ENCODE measurements at places on chromosomes 1 and 21.

DNA sequence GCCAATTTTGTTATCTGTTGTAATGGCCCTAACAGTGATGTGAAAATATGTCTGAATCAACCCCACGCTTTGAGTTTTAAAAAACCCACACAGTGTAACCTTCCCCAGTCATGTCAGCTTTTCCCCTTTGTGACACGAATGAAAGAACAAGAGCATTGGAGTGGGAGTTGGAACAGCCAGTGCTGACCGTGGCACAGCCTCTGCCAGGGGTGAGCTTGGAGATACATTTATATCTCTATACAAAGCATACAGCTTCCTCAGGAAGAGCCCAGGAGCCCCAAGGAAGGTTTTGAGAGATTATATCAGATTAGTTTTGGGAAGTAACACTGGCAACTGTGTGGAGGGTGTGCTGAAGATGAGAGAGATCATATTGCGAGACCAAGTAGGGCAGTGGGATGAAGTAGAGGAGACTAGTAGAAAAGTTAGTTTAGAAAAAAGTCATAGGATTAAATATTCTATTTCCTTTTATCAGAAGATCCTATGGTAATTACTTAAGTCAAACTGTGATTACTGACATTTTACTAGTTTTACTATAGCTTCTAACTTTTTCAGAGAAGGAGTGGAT, 15.9 kb downstream of the LRRC8B start:
- no peak for DNase-seq

GRCh38 chr1:42165511-42166210, 1.1 kb upstream of the GUCA2A start:
- no peak for DNase-seq

DNA sequence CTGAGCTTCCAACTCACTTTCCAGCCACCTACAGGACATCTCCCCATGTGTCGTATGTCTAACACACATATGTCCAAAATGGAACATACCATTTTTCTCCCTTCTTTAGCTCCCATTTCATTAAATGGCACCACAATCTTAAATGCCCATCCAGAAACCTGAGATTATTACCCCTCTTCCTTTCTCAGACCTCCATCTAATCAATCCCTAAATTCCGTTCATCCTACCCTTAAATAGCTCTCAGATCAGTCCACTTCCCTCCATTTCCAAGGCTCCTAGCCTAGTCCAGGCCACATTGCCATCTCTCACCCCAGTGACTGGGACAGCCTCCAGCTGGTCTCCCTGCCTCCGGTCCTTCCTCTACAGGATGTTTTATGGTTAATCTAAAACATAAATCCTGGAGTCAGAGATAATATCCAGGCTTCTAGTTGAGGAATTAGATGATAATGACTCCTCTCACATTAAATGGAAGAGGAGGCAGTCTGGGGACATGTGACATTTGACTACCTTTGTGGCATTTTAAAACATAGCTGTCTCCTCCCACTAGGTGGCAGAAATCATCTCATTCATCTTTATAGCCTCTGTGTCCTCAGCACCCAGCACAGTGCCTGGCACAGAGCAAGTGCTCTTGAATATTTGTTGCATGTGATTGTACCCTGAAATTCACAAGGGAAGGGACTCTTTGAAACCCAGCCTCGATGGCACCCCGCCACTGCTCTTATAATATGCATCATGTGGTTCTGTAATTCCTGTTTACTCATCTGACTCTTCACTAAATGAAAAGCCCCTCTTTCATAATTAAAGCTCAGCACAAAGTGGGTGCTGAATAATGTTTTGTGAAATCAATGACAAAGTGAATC, 102.3 kb downstream of the TMEM53 start:
- no peak for DNase-seq

DNA sequence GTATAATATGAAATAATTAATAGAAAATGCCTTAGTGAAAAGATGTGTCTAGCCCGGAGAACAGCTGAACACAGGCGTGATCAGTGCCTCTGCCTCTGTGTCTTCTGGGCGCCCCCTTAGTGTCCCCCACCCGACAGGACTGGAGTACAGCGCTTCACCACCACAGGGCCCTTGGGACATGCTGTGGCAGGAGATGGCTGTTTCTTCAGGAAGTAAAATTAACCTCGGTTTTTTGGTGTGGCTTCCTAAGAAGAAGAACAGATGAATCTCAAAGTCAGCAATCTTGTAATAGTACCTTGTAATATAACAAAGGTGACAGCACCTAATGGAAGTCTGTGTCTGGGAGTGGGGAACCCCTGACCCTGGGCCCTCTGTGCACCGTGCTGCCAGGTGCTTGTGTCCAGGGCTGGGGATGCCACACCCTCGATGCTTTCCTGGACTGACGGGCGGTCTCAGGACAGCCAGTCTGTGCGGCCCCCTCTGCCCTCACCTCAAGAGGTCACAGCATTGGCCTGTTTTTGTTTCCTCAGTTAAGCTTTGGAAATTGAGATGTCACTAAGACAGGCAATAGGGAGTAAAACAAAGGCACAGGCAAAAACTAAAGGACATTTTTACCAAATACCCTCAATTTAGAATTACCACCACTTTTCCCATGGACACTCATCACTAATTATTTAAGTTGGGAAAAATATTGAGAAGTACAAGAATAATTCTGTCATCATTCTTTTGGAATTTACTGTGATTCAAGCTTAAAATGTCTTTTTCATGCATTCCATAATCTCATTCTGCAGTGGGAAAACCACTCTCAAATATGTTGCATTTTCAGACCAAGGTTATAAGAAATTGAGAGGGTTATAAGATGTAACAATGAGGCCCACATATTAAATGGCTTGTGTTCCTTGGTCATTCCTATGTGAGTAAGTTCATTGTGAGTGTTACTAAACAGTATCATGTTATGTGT, 79.3 kb downstream of the ADARB1 start:
- DNase-seq, result no peak

DNA sequence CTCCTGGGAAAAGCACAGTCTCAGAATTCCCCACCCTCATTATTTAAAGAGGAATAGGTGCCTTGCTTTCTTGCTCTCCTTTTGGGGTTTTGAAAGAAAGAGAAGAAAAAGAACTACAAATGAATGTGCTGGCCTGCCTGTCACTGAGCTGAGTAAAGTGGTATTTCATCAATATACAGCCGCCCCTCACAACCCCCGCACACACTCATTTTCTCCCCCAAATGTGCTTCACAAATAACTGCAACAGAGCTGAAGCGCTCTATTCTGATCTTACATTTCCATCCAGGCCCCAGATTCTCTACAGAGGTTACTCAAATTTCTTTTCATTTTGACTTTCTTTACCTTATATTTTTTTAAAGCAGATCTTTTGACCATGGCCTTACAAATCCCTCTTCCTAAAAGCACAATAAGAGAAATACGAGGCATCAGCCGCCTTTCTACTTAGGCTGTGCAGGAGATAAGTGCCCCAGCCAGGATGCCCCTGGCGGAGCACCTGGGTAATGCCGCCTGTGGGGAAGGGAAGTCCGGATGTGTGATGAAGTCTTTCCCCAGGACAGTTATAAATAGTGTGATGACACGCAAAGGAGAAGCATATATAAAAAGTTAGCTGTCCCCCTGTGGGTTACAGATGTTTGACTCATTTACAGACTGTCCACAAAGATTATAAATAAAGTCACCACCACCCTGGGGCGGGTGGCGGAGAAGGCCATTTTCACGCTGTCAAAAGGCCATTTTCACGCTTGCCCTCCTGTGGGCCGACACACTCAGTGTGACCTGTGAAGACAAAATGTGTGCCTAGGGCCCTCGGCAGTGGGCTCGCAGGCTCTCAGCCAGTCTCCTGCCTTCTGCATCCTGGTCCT, 6.5 kb downstream of the KCNN3 start:
- no peak for DNase-seq
